ENCODE measurements at places on chromosomes 3 and 15.

DNA sequence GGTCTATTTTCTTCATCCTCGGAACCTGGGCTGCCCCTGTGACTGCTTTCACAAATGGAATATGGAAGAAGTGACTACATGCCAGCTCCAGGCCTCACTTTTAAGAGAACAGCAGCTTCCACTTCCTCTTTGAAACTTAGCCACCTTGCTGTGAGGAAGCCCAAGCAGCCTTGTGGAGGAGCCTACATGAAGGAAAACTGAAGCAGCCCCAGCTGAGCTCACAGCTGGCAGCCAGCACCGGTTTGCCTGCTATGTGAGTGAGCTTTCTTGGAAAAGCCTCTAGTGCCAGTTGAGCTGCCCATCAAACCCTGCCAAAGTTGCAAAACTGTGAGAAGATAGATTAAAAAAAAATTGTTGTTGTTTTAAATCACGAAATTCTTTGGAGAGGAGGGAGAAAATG lies 498.0 kb upstream of the PROK2 start:
- DNase-seq = no peak

- no peak for DNase-seq
These were observed 379.0 kb upstream of the TPM1 start for GRCh38 chr15:62663547-62663946.

DNA sequence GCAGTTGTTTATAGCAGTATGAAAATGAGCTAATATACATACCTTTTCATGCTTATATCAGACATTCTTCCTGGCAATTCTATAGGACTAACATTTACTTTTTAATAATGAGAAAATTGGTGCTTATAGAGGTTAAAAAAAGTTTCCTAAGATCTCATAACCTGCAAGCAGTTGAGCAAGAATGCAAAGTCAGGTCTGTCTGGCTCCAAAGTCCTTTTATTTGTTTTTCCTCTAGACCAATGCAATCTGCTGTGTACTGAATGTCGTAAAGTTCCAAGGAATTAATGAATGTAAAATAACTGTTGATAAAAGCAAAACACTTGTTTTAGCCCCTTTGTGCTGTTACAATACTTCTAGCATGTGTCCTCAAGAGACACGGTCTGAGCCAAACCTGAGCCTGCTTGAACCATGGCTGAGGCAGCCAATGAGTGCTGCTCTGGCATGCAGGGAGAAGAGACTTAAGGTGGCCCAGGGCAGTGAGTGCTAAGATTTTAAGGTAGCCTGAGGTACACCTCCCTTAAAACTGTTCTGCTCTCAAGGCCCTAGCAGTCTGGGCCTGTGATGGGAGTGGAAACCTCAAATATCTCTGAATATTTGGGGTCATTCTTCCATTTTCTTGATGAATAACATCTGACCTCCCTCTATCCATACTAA lies 555.1 kb upstream of the NAALADL2 start:
- DNase-seq = no peak

GRCh38 chr3:140924097-140924873 lies 17.4 kb upstream of the SLC25A36 start:
- DNase-seq = no peak

GRCh38 chr3:188241072-188241471 lies 87.1 kb downstream of the LPP start:
- no peak for DNase-seq

DNA sequence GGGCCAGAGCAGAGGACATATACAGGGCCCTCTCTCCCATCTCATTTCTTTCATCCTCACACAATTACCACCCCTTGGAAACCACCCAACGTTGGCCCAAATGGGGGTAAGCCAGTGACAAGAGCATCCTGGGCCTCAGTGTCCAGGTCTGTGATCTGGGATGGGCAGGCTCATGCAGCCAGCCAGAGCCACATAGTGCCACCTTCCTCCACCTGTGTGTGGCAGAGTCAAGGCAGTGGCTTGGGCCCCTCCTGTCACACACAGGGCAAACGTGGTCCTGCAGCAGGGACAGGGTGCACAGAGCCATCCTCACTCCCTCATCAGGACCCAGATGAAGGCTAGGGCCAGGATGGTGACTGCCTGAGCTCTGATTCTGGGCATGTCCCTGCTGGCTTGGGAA lies 2.3 kb upstream of the MYL3 start:
- no peak for DNase-seq

DNA sequence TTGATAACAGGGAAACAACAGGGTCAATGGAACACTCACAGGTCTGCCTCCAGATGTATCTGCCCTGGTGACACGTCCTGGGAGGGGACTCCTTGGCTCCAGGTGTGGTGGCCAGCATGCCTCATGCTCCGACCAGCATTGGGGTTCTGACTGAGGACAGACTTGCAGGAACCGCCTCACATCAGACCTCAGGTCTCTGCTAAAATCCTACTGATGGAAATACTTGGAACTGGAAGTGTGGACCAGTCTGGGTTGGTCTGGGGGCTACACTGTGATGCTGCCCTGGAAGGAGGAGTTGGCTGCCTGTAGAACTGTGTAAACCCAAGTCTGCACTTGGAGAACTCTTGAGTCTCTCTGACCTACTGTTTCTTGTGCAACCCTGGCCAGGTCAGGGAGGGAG lies 17.1 kb upstream of the KY start:
- no peak for DNase-seq

- DNase-seq = no peak
These were observed 93.1 kb downstream of the STAG1 start for GRCh38 chr3:136658946-136659682.

GRCh38 chr3:36524560-36524959 lies 144.3 kb downstream of the STAC start:
- no peak for DNase-seq

GRCh38 chr3:155442072-155442471 lies 148.6 kb upstream of the STRIT1 start:
- DNase-seq = no peak

DNA sequence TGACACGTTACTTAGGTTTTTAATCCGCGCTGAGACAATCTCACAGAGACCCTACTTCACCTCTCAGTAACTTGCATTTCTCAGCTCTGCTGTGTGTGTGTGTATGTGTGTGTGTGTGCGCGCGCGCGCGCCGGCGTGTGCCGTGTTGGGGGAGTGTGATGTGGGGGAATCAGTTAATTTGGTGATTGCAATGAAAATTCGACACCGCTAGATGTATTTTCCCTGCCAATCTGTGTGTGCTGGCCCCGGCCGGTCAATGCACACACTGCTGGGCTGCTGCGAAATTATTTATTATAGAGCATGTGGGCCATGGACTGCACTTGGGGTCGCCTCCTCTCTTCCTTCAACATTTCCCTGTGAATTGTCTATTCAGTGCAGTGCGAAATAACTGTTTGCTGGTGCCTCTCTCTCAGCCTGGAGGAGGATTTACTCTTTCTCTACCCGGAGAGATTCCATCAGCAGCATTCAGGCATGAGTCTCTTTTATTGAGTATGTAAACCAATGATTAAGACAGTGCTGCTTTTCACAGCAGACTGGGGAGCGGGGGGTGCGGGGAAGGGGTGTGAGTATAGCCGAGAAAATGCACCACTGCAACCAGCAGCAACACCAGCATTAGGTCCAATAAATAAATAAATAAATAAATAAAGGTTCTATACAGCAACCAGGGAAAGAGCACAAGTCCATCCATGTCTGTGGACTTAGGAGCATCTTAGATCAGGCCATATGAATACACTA lies 2.9 kb downstream of the CADM2 start:
- DNase-seq = no peak

GRCh38 chr3:189903562-189904250 lies 217.0 kb downstream of the P3H2 start:
- DNase-seq = no peak

GRCh38 chr3:189307963-189308362 lies 136.2 kb downstream of the TPRG1 start:
- no peak for DNase-seq

GRCh38 chr3:112687211-112687610 lies 46.3 kb upstream of the CCDC80 start:
- DNase-seq = no peak

DNA sequence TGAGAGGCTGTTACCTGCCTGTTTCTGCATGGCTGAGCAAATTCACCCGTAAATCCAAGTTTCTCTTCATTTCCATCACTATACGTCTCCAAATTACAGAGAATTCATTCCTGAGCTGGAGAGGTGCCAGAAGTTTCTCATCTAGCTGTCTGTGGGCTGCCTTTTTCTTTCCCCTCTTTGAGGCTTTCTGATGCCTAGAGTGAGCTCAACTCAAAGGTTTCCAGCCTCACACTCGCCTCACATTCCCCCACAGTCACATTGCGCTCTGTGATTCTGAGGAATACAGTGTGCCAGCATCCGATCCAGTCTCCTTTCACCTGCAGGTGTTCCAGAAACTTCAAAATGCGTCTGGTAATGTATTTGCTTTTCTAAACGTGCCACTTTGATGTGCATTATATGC lies 267.2 kb downstream of the MFSD1 start:
- no peak for DNase-seq

DNA sequence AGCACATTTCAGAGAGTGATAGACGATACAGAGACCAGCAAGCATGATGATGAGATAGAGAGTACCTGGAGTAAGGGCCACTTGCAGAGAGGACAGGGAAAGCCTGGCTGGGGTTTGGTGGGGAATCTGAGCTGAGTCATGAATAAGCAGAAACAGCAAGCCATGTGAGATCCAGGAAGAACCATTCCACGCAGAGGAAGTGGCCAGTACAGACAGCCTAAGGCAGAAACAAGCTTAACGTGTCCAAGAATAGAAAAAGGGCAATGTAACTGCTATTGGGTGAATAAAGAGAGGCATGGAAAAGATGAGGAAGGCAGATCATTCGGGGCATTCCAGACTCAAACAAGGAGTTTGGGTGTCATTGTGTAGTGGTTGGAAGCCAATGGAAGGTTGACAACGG lies 816.3 kb upstream of the CFAP20DC start:
- no peak for DNase-seq

DNA sequence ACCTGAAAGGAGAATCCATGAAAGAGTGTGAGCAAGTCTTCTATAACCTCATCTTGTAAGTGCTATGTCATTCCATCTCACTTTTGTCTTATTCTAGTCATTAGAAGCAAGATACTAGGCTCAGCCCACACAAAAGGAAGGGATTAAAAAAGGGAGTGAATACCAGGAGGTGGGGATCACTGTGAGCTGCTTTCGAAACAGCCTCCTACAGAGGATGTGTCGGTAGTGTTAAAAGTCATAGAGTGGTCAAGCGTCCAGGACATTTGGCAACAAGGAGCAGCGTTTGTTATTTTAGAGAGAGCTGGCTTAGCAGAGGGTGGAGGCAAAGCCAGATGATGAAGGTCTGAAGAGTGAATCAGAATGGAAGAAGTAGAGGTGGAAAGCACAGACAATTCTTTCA lies 11.7 kb upstream of the ZNF148 start:
- no peak for DNase-seq

DNA sequence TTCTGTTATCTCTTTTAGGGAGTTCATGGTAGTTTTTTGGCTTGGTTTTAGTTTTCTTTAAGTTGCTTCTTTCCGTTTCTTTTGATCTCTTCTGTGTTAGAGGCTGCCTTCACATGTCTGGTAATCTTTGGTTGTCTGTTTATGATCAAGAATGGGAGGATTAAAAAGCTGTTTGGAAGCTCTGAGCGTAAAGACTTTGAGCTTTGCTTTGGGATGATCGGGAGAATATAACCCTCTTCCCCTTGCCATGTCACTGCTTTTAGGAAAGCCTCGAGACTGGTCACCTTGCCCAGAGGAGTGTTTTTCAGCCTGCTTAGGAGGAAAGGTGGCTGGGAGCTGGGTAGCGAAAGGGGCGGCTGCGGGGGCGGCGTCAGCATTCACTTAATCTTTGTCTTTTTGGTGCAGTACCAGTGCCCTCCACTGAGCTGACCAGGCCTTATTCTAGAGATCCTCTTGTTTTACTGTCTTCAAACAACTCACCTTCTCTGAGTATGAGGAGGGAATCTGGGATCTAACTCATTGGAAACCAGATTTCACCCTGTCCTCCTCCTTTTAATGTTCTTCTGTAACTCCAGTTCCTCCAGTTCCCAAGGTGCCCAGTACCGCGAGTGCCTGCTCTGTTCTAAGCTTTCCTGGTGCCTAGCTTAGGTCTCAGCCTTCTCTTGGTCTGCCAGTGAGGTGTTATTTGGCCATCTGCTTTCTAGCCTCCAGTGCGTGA lies 15.5 kb downstream of the TATDN2 start:
- peak; percentile 41 for DNase-seq

- DNase-seq = no peak
These were observed 78.3 kb downstream of the CBLB start for GRCh38 chr3:105790534-105790933.

GRCh38 chr3:192303235-192303634 lies 424.1 kb downstream of the FGF12 start:
- DNase-seq = no peak

GRCh38 chr3:114043205-114043604 lies 13.1 kb downstream of the CCDC191 start:
- no peak for DNase-seq

GRCh38 chr3:192930577-192930976 lies 12.9 kb upstream of the MB21D2 start:
- DNase-seq = no peak

GRCh38 chr15:101534376-101534970 lies 45.0 kb upstream of the PCSK6 start:
- DNase-seq = no peak

GRCh38 chr3:196617256-196617655 lies 22.2 kb upstream of the NRROS start:
- DNase-seq = no peak

GRCh38 chr3:14336749-14337598 lies 65.4 kb upstream of the SLC6A6 start:
- no peak for DNase-seq

- peak; percentile 3 for DNase-seq
These were observed 477.4 kb downstream of the NAALADL2 start for GRCh38 chr3:175336406-175337133.

DNA sequence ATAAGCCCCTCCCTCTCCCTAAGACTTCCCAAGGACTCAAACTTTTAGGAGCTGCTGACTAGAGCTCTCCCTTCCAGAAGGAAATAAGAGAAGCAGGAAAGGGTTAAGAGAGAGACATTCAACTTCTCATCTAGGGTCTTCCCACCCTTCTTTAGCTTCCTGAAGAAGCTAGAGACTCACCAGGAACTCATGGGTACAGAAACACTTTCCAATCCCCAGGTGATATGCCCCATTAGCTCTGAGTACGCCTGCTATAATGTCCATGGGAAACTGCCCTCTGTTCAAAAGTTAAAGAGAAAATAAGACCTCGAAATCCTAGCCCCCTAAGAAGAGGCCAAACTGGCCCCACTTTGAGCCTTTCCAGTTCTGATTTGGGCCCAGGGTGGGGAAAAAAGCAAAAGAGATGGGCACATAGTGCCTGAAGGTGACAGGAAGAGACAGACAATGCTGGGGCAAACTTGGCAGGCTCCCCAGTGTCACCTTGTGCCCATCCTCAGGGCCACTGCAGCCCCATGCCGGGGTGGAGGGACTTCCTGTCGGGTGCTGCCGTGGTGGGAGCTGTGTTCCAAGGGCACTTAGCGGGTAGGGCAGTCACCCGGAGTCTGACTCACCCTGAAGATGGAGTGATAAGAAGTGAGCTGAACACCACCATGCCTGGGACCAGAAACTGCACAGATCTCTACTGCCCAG lies 29.5 kb downstream of the CCDC12 start:
- peak; percentile 75 for DNase-seq

GRCh38 chr15:70557521-70558258 lies 205.7 kb downstream of the UACA start:
- DNase-seq = no peak

All from SW480 (cell line).